Motor neuron (in vitro differentiated cells): ENCODE measurements at places on chromosomes 11 and 22.

GRCh38 chr11:100928426-100928825 is 201.2 kb downstream of the PGR start:
- ATAC-seq = no peak

DNA sequence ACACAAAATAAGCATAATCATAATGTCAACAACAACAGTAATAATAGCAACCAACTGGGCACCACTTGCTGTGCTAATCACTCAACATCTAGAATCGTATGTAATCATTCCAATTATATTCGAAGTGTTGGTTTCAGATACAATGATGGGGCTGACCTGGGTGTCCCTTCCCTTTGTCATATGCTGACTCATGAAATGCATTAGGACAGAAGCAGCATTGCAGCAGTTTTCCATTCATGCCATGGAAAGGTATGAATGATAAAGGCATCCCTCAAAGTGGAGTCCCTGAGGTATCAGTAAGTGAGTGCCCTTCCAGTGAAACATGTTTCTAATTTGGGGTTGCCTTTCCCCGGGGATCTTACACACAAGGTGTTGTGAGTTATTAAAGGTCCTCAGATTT is 46.3 kb upstream of the ANO3 start:
- peak; percentile 64 for ATAC-seq

DNA sequence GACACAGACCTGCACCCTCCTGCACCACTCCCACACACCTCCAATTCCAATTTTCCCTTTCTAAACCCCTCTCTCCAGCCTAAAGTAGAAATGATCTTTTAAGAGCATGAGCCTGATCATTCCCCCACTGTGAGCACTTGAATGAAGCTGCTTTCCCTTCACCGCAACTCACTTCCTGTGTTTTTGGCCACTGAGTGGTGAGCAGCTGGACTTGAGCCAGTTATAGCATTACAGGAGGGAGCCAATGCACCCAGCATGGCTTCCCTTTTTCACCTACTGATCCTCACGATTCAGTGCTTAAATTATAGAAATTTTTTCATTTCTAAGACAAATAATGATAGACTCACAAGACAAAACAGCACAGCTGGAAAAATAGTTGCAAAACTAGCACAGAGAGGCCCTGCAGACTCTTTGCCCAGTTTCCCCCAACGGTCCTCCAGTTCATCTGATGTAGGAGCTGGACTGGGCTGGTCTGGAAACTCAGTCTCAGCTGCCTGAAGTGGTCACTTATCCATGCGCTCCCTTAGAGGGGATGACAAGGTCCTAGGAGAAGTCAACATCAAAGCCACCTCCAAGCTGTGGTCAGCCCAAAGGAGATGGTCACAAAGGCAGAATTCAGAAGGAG is 9.7 kb upstream of the APOL4 start:
- no peak for ATAC-seq

DNA sequence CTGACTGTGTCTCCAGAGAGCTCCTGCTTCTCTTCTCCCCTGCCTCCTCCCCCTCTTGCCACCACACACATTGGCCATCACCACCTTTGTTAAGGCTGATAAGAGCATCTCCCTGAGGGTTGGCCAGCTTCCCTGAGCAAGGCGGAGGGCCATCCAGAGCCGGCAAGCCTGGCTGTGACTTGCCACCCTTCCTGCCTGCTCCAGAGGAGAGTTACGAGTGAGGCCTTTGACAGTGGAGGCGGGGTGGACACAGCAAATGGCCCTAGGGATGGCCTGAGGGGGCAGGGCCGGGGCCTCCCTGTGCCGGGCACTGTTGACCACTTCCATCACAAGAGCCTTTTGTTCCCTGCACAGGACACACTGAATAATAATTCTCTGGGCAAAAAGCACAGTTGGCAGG is 5.4 kb downstream of the FREY1 start:
- ATAC-seq = no peak

GRCh38 chr22:46336119-46337078 is 885 bp downstream of the TRMU start:
- peak; percentile 24 for ATAC-seq
